Esophagus squamous epithelium (tissue), 5 donors: ENCODE measurements at places on chromosomes 5 and 9.

- no peak for DNase-seq
These were observed 236.5 kb upstream of the HAPLN1 start for GRCh38 chr5:83957188-83957587.

- DNase-seq = no peak
These were observed 22.1 kb upstream of the LPCAT1 start for GRCh38 chr5:1545805-1546355.

DNA sequence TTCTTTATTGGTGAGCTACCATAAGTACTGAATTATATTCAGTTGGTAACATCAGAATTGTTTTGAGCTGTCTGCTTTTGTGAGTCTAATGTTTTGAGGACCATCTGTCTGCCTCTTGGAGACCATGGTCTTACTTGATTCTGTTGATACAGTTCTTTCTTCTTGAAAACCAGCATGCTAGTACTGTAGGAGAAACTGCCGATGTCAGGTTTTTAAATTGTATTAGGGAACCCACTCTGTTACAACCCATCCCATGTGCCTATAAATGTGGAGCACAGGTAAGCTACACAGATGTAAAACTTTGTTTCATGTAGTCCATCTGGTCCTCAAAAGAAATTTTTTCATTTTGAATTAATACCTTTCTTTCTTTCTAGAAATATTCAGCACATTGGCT is 103.4 kb upstream of the DMRTA1 start:
- no peak for DNase-seq

DNA sequence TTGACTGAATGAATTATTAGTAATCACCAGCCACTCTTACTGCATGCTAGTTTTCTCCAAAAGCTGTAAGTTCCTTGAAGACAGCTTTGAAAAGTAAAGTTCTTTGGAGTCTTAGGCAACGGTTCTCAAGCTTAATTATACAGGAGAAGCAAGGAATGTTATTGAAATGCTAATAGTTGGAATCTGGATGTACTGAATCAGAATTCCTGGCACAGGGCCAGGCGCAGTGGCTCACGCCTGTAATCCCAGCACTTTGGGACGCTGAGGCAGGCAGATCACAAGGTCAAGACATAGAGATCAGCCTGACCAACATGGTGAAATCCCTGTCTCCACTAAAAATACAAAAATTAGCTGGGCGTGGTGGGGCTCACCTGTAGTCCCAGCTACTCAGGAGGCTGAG is 33.4 kb downstream of the GRIA1 start:
- no peak for DNase-seq

DNA sequence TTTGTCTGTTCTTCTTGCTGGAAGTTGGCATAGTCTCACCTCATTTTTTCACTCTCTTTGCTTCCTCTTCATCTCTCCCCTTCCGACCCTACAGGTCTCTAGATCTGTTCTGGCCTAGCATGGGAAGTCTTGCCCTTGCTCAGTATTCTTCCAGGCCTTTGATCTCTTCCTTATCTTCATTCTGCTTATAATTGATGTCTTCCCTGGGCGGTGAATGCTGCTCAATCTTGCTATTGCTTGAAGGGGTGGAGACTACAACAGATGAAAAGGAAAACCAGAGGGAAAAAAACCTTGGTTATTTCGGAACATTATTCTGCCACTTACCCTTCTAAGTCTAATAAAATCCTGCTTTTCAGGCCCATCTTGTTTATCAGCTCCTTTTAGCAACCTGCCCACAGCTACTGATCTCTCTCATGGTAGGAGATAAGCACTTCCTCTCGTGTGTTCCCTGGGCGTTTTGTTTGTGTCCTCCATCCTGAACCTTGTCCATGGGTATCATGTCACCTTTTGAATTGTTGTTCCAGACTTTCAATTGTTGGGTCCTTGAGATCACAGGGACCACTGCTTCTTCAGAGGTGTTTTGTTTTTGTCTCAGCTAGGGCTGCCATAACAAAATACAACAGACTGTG is 375.6 kb downstream of the ADGRV1 start:
- no peak for DNase-seq

DNA sequence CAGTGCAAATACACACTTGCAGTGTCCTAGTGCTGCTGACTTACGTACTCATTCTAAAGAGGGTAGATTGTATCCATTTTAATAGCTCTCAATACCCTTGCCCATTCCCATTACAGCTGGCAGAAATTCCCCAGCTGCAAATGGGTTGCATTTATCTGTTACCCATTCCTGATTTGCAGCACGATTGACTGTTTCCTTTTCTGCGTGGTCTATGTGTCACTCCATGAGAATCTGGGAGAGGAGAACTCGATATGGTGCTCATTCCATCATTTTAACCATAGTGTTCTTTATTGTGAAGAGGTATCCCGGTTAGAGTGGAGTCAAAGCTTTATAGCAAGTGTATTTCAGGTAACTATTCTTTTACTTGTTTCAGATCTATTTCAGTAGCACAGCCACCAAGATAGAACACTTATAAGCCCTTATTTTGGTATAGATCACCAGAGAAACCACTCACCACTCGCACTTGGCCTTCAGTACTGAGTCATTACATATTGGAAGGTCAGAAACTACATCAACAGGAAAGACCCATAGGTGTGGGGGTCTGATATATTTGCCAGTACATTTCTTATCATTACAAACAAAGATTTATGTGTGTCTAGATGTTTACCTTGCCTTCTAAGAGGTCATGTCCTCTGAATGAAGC is 139.5 kb downstream of the MUSK start:
- DNase-seq = no peak

GRCh38 chr5:108024986-108025385 is 354.2 kb upstream of the EFNA5 start:
- no peak for DNase-seq

- no peak for DNase-seq
These were observed 85.8 kb upstream of the DMRT1 start for GRCh38 chr9:755454-756381.

- no peak for DNase-seq
These were observed 1.8 kb downstream of the ZBTB34 start for GRCh38 chr9:126862104-126862761.

GRCh38 chr5:88518131-88519016 is 249.7 kb upstream of the TMEM161B start:
- no peak for DNase-seq

DNA sequence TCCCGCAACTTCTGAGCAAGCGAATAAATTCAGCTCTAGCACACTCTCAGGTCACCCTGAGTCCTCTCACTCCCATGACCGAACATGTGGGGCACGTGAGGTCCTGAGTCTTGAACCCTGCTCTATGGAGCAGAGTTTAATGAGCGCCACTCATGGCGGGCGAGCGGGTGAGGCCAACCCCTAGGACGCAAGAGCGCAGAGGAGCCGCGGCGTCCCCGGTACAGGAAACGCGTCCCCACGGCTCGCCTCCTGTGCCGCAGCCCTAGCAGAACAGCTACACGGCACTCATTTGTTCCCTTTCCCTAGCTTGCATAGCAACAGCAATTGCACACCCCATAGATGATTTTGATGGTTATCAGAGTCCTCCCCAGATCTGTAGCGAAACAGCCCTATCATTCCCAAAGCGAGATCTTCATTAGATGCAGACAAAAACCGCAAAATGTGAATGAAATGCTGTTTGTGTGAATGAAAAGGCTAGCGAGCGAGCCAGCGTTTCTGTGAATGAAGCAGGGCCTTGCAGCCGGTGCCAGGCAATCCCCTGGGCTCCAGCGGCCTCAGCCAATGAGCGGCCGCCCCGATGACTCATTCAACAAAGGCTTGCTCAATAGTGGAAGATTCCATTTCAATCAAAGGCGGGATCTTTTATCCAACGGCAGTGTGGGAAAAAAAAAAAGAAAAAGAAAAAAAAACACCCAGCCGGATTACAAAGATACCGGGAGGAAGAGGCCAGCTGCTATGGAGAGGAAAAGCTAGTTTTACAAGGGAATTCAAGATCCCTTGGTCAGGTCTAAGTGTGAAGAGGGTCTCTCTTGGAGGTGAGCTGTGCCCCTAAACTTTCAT is 1.5 kb upstream of the SHC3 start:
- peak; percentile 11 for DNase-seq

DNA sequence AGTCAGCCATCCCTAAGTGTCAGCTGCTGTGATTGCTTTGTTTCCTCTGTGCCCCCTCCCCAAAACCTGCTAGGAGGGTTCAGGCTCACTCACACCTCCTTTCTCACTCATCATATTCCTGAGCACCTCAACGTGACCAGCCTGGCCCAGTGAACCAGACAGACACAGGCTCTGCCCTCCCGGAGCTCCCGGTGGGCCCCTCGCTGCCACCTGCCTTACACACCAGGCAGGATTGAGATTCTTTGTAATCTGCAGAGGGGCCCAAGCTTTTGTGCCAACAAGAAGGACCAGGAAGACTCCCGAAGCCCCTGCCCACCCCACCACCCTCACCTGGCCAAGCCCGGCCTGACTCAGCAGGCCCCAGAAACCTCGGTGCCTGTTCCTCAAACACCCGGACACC is 87.8 kb downstream of the NTNG2 start:
- no peak for DNase-seq

DNA sequence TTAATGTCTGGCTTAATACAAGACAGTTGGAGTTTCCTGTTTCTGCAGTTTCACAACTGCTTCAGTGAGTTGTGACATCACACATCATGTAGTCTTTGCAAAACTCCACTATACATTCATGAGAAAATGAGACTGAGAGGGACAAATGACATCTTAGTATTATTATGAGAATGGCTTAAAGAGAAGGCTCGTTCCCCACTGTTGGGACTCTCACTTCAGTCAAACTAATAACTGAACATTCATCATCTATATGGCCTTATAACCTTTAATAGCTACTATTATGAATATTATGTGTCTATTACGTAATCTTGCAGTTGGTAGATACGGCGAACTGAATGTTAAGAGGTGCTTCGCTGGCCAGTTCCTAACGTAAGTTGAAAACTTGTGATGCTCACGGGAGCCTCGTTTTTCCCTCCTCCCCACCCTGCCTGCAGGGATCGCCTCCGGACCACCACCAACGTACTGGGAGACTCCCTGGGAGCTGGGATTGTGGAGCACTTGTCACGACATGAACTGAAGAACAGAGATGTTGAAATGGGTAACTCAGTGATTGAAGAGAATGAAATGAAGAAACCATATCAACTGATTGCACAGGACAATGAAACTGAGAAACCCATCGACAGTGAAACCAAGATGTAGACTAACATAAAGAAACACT is 79.4 kb downstream of the SLC1A3 start:
- no peak for DNase-seq

DNA sequence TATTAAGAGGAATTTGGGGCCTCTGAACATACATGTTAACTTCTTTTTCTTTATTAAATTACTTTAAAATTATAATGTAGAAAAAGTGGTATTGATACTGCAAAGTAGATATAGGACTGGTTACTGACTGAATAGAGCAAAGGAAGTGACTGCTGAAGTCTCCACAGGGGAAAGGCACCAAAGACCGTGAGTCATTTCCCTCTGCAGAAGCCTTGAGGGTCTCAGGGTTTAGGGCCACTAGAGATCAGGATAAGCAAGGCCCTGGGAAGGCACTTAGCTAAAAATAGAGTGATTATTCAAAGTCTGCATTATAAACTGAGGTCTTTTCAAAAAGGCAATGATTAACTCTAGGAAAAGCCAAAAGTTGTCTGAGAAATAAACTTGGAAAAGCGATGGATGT is 44.7 kb upstream of the ITGA1 start:
- DNase-seq = no peak

DNA sequence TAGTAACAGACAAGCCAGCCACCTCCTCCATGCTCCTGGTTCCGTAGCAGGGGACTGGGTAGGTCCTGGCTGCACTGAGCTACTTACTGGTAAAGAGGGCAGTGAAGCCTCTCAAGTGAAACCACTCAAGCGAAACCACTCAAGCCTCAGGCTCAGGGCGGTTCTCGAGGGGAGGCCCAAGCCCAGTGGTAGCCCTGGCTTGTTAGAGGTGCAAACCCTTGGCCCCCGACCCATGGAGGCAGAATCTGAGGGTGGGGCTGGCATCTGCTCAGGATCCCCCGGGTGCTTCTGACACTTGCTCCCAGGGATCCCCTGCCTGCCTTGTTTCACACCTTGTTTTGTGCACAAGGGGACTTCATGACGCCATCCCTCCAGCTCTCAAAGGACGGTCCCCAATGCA is 76.5 kb upstream of the OLFM1 start:
- no peak for DNase-seq

DNA sequence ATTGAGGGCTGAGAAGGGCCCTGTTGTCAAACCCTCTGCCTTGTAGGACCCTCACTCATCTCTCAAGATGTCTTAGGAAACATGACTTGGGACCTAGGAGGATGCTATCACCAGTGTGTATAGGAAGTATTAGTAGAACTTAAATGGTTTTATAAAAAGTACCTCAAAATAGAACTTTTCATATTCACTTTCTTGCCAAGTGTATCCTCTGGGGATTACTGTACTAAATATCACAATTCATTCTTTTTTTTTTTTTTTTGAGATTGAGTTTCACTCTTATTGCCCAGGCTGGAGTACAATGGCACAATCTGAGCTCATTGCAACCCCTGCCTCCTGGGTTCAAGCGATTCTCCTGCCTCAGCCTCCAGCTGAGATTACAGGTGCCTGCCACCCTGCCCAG is 56.2 kb downstream of the ARHGEF28 start:
- DNase-seq = no peak

- no peak for DNase-seq
These were observed 66.8 kb downstream of the SLC38A9 start for GRCh38 chr5:55645304-55645703.

DNA sequence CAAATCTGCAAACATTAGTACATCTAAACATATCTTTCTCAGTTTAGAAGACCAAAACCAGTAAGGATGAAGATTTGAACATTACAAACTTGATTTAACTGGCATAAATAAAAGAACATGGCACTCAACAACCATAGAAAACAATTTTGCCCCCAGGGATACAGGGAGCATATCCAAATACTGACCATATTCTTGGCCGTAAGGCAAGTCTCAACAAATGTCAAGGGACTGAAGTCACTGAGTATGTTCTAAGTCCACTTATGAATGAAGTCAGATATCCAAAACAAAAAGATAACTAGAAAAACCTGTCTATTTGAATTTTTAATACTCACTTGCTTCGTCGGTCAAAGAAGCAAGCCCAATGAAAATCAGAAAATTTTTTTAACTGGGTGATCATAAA is 14.1 kb downstream of the FEM1C start:
- DNase-seq = no peak

DNA sequence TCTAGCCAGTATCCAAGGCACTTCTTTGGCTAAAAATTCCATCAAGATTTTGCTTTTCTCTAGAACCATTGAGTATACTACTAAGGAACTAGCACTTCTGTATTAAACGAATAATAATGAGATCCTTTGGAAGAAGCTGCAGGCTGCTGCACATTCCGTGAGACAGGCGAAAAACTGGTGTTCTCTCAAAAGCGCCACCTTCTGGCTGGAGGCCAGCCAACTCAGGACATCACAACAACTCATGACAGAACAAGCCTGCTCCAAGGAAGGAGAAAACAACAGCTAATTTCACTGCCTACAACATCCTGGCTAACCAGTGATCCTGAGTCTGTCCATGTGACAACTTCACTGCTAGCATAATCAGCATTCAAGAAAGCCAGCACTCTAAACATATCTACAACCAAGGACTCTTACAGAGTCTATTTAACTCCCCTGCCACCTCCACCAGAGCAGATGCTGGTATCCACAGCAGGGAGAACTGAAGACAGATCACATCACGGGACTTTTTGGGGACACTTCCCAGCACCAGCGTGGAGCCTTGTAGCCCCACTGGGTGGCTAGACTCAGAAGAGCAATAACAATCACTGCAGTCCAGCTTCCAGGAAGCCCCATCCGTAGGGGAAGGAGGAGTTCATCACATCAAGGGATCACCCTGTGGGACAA is 150.5 kb downstream of the YTHDC2 start:
- no peak for DNase-seq
